Kidney capillary endothelial cell (primary cell): ENCODE measurements at places on chromosomes 6 and 20.

DNA sequence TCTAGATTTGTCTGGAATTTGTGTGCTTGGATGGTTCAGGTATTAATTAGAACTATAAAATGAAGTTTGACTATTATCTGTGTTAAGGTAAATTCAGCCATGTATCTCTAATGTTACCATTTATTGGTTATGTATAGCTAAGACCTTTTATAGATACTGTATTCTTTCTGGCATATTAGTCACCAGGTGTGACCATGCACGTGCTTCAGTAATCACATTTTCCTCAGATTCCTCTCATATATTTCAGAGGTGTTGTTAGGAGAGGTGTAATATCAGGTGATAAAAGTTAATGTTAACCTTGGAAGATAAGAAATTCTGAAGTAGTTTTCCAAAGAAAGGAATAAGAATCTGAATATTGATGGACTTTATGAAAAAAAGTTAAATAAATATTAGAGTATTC lies 194.5 kb upstream of the KHDRBS2 start:
- DNase-seq = no peak

GRCh38 chr6:169648617-169649016 lies 53.2 kb downstream of the WDR27 start:
- no peak for DNase-seq

DNA sequence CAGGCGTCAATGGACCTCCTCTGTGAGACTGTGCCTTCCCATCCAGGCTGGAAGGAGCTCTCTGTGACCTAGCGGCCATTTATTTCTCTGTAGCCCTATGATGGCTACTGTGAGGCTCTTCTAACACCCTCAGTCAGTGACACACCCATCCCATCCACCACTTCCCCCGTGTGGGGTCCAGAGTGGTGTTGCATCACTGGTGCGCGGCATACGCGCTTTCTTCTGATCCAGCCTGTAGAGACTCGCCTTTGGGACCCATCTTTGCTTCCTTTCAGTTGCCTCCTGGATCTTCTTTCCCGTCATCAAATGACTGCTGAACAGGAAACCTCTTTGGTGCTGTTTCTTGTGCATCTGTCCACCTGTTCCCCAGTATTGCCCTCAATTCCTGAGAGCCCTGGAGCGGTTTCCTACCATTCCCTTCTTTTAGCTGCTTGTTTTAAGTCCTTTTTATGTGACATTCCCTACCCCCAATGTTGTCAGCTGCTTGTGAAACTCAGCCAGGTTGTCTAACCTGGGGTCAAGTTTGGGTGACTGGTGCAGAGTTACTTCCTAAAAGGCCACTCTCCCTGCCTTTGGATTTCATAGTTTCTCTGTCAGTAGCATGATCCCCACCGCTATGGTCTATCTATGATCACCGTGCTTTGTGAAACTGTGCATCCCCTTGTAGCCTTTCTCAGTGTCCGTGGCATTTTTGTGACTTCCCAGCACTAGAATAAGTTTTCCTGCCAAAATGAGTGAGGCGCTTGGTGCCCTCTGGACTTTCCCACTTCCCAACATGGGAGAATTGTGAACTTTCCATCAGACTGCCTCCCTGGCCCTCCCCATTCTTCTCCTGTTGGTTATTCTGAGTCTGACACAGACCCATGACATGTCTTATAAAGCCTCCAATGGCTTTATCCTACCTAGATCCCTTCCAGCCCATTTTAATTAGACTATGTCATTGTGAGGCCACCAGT lies 5.7 kb downstream of the PRR3 start:
- DNase-seq = no peak

GRCh38 chr6:42140756-42141602 lies 1.4 kb downstream of the C6orf132 start:
- DNase-seq = no peak

DNA sequence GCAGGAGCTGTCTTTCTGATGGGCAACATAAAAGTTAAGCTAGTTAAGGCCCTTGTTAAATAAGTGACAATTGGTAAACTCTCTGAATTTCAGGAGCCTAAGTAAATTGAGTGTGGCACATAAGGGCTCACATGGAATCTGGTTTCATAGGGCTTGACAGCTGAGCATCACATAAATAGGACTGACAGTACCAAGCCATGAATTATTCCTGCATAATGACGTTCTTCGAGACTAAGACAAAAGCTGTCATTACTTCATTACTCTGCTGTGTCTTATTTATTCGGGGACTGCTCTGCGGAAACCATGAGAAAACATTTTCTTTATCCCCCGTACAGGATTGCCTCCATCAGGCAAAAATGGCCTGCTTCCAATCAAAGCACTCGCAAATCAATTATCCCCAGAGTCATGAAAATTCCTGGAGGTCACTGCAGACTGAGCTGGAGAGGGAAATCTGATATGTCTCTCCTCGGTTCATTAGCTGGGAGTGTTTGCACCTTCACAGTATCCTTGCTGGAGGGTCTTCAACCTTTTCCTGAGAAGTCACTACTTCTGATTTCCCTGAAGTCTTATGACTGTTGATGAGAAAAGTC lies 311.4 kb downstream of the CDH26 start:
- no peak for DNase-seq

- DNase-seq = no peak
Observed at GRCh38 chr6:2542858-2543218, 207.9 kb downstream of the MYLK4 start.

GRCh38 chr20:2759143-2759542 lies 41.3 kb downstream of the CPXM1 start:
- no peak for DNase-seq

DNA sequence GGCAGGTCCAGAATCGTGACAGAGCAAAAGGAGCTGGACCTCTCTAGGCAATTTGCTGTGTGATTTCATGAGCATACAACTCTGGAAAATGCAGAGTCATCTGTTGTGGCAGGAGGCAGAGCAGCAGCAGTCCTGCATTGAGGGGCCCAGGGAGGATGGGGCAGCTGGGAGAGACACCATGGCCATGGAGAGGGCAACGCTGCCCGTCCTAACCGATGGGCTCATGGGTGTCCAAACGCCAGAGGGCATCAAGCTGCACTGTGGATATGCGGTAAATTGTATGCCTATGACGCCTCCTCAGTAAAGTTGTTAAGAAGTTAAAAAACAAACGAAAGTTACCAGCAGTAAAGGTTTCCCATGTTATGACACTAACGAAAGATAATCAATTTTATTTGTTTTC lies 42.2 kb upstream of the DACT2 start:
- no peak for DNase-seq

DNA sequence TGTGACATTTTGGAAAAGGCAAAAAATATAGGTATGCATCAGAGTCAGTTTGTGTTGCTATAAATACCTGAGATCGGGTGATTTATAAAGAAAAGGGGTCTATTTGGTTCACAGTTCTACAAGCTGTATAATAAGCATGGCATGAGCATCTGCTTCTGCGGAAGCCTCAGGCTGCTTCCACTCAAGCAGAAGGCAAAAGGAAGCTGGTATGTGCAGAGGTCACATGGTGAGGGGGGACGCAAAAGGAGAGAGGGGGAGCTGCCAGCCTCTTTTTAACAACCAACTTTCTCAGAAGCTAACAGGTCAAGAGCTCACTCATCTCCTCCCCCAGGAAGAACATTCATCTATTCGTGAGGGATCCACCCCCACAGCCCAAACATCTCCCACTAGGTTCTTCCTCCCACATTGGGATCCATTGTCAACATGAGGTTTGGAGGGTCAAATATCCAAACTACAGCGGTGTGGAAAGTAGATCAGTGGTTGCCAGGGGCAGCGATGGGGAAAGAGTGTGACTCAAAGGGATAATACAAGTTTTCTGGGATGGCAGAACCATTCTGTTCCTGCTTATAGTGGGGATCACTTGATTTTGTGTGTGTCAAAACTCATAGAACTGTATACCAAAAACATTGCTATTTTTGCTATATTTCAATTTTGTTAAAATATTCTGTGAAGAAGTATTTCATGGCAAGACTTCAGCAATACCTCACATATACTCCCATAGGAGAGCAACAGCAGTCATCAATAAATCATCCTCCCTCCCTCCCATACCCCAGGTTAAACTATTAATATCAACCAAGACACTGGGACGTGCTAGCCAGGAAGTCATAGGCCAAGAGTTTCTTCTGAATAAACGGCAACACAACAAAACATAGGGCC lies 9.9 kb upstream of the FAM50B start:
- DNase-seq = no peak

GRCh38 chr20:58330249-58330648 lies 20.7 kb downstream of the RAB22A start:
- no peak for DNase-seq

DNA sequence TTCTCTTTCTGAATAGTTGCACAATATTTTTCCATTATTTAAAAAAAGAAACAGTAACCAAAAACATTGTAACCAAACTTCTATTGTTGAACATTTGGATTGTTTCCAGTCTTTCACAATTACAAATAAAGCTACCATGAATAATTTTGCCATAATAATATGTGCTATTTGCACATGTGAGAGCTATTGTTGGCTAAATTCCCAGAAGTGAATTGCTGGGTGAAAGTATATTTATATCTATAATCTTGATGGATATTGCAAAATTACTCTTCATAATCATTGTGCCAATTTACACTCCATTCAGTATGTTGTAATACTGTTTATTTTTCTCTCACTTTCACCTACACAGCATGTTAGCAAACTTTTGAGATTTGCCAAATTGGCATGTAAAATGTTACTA lies 36.6 kb upstream of the SLC22A16 start:
- DNase-seq = no peak

GRCh38 chr6:154709621-154710020 lies 23.6 kb upstream of the SCAF8 start:
- no peak for DNase-seq

GRCh38 chr6:167487749-167488664 lies 163.1 kb downstream of the TTLL2 start:
- DNase-seq = no peak

DNA sequence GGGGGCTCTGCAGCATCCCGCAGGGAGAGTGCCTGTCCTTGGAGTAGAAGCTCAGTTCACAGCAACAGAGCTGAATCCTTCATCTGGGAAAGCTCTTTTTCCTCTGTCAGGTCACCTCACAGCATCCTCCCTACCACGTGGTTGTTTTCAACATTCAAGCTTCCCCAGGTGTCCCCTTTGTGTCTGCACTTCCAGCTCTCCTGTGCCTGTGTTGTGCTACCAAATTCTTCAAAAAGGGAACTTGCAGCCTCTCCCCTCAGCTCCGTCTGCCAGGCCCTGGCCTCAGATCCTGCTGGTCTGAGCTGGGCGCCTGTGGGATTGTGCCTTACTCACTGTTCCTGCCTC lies 108.4 kb downstream of the FOXF2 start:
- no peak for DNase-seq

DNA sequence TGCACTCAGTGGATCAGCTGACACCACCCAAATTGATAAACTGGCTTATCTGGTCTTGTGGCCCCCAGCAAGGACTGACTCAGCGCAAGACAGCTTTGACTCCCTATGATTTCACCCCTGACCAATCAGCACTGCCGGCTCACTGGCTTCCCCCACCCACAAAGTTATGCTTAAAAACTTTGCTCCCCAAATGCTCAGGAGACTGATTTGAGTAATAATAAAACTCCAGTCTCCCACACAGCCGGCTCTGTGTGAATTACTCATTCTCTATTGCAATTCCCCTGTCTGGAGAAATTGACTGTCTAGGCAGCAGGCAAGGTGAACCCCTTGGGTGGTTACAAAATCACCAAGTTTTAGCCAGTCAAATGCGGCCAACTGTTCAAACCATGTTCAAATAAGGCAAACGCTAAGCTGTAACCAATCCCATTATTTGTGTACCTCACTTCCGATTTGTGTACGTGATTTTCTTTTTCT lies 32.5 kb downstream of the SLC22A2 start:
- no peak for DNase-seq

DNA sequence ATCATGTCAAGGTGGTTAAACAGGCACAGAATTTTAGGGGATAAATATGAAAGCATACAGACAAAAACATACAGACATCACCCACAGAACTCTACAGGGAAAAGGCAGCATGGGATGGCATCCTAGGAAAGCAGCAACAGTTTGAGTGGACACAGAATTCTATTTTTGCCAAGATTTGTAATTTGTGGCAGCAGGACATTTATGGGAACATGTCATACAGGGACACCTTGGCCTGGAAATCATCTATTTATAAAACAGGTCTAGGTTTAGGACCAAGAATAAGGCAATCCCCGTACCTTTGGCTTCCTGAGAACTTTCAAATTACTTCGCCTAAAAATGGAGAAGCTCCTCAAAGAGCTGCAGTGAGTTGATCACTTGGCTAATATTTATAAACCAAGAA lies 17.5 kb downstream of the ARHGAP18 start:
- no peak for DNase-seq
